ENCODE measurements at places on chromosomes 4 and X.
A peak's percentile ranks its signal among the peaks of the same experiment; 100 is the strongest.

- no peak for DNase-seq
Measured at GRCh38 chr4:48212165-48212564, 57.5 kb downstream of the TEC start.

GRCh38 chr4:182809417-182810102 lies 107.6 kb downstream of the DCTD start:
- DNase-seq, result no peak

GRCh38 chr4:182740256-182740655 lies 176.9 kb downstream of the DCTD start:
- DNase-seq, result no peak

GRCh38 chrX:69323786-69324720 lies 158.8 kb upstream of the PJA1 start:
- no peak for DNase-seq

DNA sequence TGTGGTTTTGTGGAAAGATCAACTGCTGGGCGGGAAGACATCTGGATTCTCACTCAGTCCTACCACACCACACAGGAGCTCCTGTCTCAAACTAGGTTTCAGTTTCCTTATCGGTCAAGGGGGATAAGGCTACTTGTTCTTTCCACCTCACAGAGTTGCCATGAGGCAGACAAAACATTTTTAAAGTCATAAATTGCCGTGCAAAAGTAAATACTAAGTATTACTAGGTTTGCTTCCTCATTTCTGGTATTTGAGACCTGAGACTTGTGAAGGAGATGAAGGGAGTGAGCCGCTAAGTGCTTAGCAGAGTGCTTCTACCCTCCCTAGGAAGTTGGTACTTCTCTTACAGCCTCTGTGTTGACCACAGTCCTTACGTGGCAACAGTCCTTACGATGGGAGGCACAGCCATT lies 1.5 kb downstream of the LAP3 start:
- DNase-seq, result no peak

DNA sequence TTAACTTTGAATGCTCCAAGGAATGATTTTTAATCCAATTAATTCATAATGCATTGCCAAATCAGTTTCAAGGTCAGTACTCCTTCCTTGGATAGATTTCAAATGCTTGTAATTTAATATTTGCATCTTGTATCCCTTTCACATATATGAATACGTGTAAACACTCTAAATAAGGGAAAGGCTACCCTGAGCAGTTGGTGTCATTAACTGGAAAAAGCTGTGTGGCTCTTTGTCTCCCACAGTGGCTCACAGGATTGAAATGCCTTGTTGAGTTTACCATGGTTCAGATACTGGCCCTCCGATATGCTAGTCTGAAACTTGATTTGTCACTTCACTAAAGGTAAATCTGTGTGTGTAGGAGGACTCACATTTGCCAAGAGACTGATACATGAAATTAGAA lies 16.7 kb upstream of the ACOT9 start:
- no peak for DNase-seq

DNA sequence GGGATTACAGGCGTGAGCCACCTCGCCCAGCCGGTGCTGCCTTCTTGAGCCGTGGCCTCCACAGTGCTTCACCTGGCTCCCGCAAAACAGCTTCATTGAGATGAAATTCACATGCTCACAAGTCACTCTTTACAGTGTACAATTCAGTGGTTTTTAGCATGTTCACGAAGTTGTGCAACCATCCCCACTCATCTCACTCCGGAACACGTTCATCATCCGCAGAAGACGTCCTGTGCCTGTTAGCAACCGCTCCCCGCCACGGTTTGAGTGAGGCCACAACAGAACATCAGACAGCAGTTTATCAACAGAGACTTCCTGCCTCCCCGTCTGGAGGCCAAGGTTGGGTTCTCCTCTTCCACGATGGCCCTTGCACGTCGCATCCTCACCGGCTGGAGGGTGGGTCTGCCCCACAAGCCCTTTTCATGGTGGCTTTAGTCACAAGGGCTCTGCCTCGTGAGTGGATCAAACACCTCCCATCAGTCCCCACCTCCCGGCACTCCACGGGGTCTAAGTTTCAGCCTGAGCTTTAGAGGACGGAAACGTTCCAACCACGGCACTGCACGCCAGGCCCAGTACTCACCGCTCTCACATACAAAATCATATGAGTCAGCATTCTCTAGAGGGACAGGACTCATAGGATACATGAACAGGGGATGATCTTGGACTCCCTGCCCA lies 29.6 kb upstream of the SPON2 start:
- DNase-seq, result peak; percentile 72

DNA sequence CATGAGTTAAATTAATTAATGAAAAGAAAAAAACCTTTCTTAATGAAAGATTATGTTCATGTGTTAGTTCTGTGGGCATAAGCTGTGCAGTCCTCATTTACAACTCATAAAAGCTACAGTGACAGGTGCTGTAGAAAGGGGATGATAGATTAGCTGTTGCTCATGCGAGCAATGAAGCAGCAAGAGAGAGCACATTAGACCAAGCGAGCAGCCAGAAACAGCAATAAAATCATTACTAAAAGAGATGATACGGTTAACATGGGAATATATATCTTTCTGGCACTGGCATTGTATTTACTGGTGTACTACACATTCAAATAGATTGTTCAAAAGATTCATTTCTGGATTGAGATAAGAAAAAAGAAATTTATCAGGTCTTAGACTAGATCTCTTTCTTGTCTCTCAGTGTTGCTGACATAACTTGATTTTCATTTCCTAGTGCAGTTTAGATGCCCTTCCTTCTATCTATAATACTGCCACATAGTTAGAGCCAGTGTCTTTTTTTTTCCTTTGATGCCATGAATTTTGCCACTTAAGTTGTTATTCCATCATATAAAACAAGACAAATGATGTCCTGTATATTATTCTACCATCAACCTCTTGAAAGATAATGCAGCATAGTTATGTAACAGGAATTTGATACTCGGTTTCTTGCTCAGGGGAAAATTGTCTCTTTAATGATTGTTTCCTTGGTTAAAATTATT lies 164.6 kb downstream of the BANK1 start:
- no peak for DNase-seq
